ENCODE measurements at places on chromosomes 7 and 10. TPM values are rescaled to one million over a fixed set of nuclear protein-coding genes. Genes with fewer than 3 reads are reported as not detected.

The MUC3A gene
- 1.4 TPM for total RNA-seq

DNA sequence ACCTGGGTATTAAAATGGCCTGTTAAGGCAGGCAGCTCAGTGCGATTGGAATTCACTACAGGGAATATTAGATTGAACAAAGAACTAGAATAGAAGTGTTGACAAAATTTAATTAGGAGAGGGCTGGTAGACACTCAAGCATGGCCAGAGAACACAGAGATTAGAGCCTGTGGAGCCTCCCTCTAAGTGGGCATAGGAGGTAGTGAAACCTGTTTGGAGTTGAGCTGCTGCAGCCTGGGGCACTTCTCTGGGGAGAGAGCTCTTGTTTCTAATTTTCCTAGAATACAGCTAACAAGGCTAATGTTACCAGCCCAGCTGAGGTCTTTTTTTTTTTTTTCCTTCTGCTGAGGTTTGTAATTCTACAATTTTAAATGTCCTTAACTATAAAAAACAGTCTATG lies 46.4 kb downstream of the TMEM168 start:
- DNase-seq: no peak

DNA sequence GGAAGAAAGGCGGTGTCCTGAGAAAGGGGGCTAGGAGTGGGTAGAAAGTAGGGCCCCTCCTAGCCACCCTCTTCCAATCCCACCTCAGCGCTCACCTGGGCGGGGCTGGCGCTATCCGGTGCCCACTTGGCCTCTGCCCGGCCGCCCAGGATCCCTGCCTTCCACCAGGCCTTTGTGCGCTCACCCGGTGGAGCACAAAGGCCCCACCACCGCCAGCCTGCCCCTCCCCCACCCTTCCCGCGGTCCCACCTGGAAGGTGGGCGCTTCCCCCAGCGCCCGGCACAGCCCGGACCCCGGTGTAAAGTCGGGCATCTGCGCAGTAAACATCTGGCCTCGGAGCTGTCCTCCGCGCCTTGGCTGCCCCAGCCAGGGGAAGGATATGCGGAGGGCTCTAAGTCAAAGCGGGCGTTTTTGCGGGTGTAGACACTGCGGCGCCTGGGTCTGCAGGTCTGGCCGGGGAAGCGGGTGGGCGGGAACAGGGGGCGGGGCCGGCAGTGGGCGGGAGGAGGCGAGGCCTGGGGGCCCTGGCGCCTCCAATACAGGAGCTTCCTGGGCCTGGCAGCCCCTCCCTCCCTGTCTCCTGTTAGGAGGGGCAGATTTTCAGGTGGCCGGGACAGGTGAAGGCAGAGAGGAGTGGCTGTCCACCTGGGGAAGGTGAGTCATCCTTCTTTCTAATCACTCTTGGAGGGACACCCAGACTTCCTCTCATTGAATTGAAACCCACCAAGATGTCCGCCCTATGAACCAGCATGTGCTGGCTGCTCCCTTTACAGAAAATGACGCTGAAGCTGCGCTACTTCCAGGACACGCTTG lies 49.3 kb downstream of the PNLIPRP2 start:
- DNase-seq: no peak

GRCh38 chr7:90216771-90217170 lies 5.2 kb downstream of the STEAP2 start:
- DNase-seq: no peak

Measured in thymus (tissue), 14 donors.